ENCODE measurements at places on chromosomes 3 and 15.

DNA sequence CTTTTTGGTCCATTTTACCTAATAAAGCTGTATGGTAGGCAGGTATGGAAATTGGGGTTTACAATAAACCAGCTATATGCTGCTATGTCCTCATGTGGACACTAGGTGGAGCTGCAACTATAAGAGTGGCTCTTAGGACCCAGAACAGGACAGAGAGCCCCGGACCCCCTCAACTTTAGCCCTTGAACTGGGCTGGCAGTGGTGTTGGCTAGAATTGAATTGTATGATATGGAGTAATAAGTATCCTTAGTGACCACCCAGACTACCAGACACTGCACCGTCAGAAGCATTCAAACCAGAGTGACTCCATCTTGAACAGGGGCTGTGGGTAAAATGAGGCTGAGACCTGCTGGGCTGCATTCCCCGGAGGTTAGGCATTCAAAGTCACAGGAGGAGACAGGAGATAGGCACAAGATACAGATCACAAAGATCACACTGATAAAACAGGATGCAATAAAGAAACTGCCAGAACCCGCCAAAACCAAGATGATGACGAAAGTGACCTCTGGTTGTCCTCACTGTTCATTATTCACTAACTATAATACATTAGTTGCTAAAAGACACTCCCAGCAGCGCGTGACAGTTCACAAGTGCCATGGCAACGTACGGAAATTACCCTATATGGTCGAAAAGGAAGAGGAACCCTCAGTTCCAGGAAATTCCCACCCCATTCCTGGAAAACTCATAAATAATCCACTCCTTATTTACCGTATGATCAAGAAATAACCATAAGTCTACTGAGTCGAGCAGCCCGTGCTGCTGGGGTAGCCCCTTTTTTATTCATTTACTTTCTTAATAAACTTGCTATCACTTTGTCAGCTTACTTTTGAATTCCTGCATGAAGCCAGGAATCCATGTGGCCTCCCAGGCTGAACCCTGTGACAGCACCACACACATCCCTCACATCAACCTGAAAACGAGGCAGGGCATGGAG, 68.7 kb upstream of the BLM start:
- DNase-seq: no peak

GRCh38 chr15:99709243-99709986, 23.8 kb downstream of the LYSMD4 start:
- DNase-seq: no peak

GRCh38 chr15:92118162-92118935, 264.8 kb downstream of the SLCO3A1 start:
- no peak for DNase-seq

GRCh38 chr3:189622629-189623028, 8.6 kb upstream of the TP63 start:
- DNase-seq: no peak

- DNase-seq: no peak
These were observed 957.3 kb downstream of the IGSF11 start for GRCh38 chr3:118077332-118077731.

Data from chondrocyte (in vitro differentiated cells).